ENCODE measurements at places on chromosomes 4 and X. TPM values are rescaled to one million over a fixed set of nuclear protein-coding genes. Genes with fewer than 3 reads are reported as not detected.

Gene TRAM1L1
- total RNA-seq: not detected

Gene TBX22
- total RNA-seq: not detected

Gene SLITRK4
- total RNA-seq: not detected

Gene JADE1
- 33.2 TPM for total RNA-seq

Gene SLAIN2
- 96.5 TPM for total RNA-seq

Gene NAP1L5
- 4.3 TPM for total RNA-seq

Gene BLTP1
- 39.4 TPM for total RNA-seq

Gene CXCL11
- total RNA-seq: not detected

Gene GUCY2F
- not detected for total RNA-seq

Gene MXRA5
- not detected for total RNA-seq
